ENCODE measurements at places on chromosomes 3 and 15. TPM values are rescaled to one million over a fixed set of nuclear protein-coding genes. Genes with fewer than 3 reads are reported as not detected.
A peak's percentile ranks its signal among the peaks of the same experiment; 100 is the strongest.

DNA sequence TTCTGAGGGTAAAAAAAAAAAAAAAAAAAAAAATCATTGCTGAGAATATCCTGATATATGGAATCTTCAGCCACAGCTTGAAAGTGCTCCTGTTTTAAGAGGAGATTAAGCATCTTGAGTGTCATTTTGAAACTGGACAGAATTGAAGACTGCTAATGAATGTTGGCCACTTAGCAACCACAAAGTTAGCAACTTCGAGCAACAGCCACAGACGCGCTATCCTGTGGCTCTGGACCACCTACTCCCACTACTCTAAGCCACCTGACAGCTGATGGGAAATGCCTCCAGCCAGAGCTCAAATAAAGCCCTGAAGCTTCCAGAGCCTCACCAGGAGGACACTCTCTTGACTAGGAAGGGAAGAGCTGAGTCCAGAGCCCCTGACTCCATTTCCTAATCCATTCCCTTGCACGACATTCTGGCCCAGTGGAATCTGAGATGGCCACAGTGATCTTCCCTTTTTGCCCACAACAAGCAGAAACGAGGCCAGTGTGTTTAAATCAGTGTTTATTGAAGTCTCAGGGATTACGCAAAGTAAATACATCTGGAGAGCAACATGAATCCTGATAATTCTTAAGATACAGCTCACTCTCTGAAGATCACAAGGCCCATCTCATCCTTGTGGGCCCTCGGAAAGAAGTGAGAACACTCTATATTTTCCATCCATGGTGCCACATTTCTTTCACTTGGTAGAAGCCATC lies 58.6 kb downstream of the TMEM212 start:
- H3K27ac ChIP-seq, result no peak overlapping the region
- no peaks in the 10 kb centered on the region for H3K36me3 ChIP-seq
- H3K4me1 ChIP-seq, result peaks cover 4% of the 10 kb centered on the region
- DNase-seq, result no peak
- no peak overlapping the region for H3K4me3 ChIP-seq
- H3K27me3 ChIP-seq, result no peaks in the 10 kb centered on the region

- H3K27me3 ChIP-seq, result no peaks in the 10 kb centered on the region
- DNase-seq, result no peak
- H3K36me3 ChIP-seq, result peaks cover 6% of the 10 kb centered on the region
- no peak overlapping the region for H3K27ac ChIP-seq
- H3K4me1 ChIP-seq, result peaks cover 7% of the 10 kb centered on the region
These were observed 52.1 kb downstream of the TASOR start for GRCh38 chr3:56630966-56631365.

- H3K4me1 ChIP-seq, result no peaks in the 10 kb centered on the region
- peak; percentile 48 for DNase-seq
- H3K4me3 ChIP-seq, result no peak overlapping the region
- H3K27ac ChIP-seq, result no peak overlapping the region
These were observed 134.2 kb upstream of the SATB1 start for GRCh38 chr3:18559331-18559842.

GRCh38 chr15:50127255-50127777 lies 8.3 kb upstream of the ATP8B4 start:
- H3K4me3 ChIP-seq, result no peak overlapping the region
- no peaks in the 10 kb centered on the region for H3K27me3 ChIP-seq
- DNase-seq, result no peak
- no peak overlapping the region for H3K27ac ChIP-seq
- H3K4me1 ChIP-seq, result no peaks in the 10 kb centered on the region

GRCh38 chr15:99331381-99331780 lies 80.1 kb downstream of the LRRC28 start:
- H3K4me1 ChIP-seq, result no peaks in the 10 kb centered on the region
- no peaks in the 10 kb centered on the region for H3K27me3 ChIP-seq
- H3K27ac ChIP-seq, result no peak overlapping the region
- H3K4me3 ChIP-seq, result no peak overlapping the region

DNA sequence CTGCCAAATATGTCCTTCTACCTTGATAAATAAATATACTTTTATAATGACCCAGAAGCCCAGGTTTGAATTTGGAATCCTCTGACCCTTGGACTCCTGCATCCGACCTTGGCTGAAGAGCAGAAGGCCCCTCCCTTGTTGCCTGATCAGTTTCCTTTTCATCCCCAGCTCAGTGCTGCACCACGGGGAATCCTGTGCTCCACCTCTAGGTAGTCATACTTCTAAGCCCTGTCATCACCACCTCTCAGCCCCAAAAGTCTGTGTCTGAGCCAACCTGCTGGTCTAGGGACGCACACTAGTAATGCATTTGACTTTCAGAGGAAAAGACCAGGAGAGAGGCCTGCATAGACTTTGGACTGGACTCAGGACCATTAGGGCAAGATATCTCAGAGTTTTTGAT lies 310.6 kb downstream of the NLGN1 start:
- no peaks in the 10 kb centered on the region for H3K27me3 ChIP-seq
- H3K4me3 ChIP-seq, result no peak overlapping the region
- H3K36me3 ChIP-seq, result no peaks in the 10 kb centered on the region
- no peak overlapping the region for H3K27ac ChIP-seq
- H3K4me1 ChIP-seq, result no peaks in the 10 kb centered on the region

GRCh38 chr15:29538044-29538443 lies 268.4 kb upstream of the NSMCE3 start:
- no peak overlapping the region for H3K4me3 ChIP-seq
- no peak overlapping the region for H3K27ac ChIP-seq
- no peaks in the 10 kb centered on the region for H3K4me1 ChIP-seq
- H3K36me3 ChIP-seq, result no peaks in the 10 kb centered on the region
- peak; percentile 78 for DNase-seq

DNA sequence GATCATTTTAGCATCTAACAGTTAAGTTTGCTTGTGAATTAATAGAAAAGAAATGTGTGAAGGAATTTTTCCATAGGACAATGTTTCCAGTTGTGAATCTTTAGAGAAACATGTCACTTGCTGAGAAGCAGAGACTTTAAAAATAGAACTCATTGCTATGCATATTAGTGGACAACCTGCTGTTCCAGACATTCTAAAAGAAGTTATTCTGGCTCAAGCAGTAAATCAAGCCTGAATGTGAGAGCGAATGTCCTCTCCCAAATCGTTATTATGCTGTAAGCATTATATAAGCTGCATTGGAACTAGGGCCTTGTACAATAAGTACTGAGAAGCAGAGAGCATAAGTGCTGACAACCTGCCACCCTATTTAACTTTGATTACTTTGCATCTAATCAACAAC lies 990.9 kb downstream of the PLOD2 start:
- no peaks in the 10 kb centered on the region for H3K4me1 ChIP-seq
- DNase-seq, result no peak
- H3K27me3 ChIP-seq, result no peaks in the 10 kb centered on the region

DNA sequence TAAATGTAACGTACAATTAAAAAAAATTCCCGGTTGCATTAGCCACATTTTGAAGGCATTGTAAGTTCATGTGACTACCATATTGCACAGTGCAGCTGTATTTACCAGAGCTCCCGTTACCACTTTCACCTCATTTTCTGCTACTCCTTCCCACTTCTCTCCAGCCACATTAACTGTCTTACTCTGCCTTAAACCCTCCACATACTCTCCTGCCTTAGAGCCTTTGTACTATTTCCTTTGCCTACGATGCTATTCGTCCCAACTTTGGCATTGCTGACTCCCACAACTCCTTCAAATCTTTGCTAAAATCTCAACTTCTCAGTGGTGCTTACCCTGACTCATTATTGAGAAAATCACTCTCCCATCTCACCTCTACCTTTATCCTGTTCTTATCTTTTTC lies 115.2 kb downstream of the CADM2 start:
- no peaks in the 10 kb centered on the region for H3K27me3 ChIP-seq
- no peaks in the 10 kb centered on the region for H3K4me1 ChIP-seq

DNA sequence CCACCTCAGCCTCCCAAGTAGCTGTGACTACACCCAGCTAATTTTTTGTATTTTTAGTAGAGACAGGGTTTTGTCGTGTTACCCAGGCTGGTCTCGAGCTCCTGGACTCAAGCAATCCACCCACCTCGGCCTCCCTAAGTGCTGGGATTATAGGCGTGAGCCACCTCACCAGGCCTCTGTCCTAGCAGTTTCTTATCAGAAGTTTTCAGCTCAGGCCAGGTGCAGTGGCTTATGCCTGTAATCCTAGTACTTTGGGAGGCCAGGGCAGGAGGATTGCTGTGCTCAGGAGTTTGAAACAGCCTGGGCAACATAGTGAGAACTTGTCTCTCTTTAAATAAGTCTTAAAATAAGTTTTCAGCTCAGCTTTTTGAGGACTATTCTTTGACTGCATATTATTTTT lies 48.4 kb downstream of the SGO1 start:
- peaks cover 2% of the 10 kb centered on the region for H3K4me1 ChIP-seq
- no peak overlapping the region for H3K4me3 ChIP-seq
- H3K27me3 ChIP-seq, result no peaks in the 10 kb centered on the region
- DNase-seq, result no peak
- H3K27ac ChIP-seq, result no peak overlapping the region

- H3K36me3 ChIP-seq, result peaks cover 9% of the 10 kb centered on the region
- no peak for DNase-seq
- H3K4me3 ChIP-seq, result no peak overlapping the region
- H3K27ac ChIP-seq, result no peak overlapping the region
- peaks cover 11% of the 10 kb centered on the region for H3K4me1 ChIP-seq
These were observed 61.4 kb downstream of the DENND4A start for GRCh38 chr15:65730549-65731172.

DNA sequence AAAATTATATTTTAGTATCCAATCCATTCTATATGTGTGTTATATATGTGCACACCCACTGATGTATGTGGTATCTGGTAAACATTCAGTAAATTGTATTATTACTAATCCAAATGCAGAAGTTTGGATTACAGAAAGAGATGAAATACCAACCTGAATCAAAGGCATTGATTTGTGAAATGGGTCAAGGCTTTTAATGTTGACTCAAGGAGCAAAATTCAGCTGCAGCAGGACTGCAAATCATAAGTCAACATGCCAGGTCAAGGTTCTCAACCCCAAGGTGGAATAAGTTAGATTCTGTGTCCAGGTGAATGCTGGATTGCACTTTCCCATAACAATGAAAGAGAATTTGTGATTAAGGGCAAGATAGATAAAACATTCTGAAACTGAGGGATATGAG lies 190.7 kb downstream of the GAP43 start:
- DNase-seq, result no peak
- no peak overlapping the region for H3K27ac ChIP-seq
- no peaks in the 10 kb centered on the region for H3K27me3 ChIP-seq
- H3K4me3 ChIP-seq, result no peak overlapping the region

GRCh38 chr3:78455166-78455565 lies 1312.6 kb downstream of the ROBO1 start:
- no peak overlapping the region for H3K4me3 ChIP-seq
- no peak overlapping the region for H3K27ac ChIP-seq
- H3K36me3 ChIP-seq, result no peaks in the 10 kb centered on the region
- H3K4me1 ChIP-seq, result peaks cover 9% of the 10 kb centered on the region
- H3K27me3 ChIP-seq, result no peaks in the 10 kb centered on the region

GRCh38 chr15:75043509-75044257 lies 20.3 kb downstream of the PPCDC start:
- peak; percentile 98 for DNase-seq
- H3K36me3 ChIP-seq, result no peaks in the 10 kb centered on the region
- H3K27ac ChIP-seq, result peak overlapping the region; percentile 90
- H3K4me3 ChIP-seq, result no peak overlapping the region
- H3K27me3 ChIP-seq, result no peaks in the 10 kb centered on the region

DNA sequence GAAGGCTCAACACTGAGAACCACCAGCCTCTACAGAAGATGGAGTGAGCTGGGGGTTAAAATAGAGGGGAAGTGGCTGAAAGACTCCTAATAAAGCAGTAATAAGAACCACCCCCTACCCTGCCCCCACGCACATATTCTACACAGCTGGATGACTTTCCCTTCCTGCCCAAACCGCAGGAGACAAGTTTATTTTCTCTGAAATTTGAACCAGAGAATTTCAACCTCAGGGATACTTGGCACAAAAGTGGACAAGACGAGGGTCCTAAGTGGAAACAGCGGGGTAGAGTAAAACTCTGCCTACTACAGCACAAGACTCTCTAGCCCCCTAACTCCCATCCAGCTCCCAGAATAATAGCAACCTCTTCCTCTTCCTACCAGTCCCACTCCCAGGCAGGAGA lies 28.4 kb downstream of the USF3 start:
- no peaks in the 10 kb centered on the region for H3K27me3 ChIP-seq
- H3K36me3 ChIP-seq, result peaks cover 2% of the 10 kb centered on the region
- no peak overlapping the region for H3K27ac ChIP-seq
- H3K4me1 ChIP-seq, result no peaks in the 10 kb centered on the region
- DNase-seq, result peak; percentile 24
- H3K4me3 ChIP-seq, result no peak overlapping the region

- H3K4me3 ChIP-seq, result no peak overlapping the region
- no peaks in the 10 kb centered on the region for H3K4me1 ChIP-seq
- DNase-seq, result no peak
- no peak overlapping the region for H3K27ac ChIP-seq
- H3K36me3 ChIP-seq, result no peaks in the 10 kb centered on the region
- no peaks in the 10 kb centered on the region for H3K27me3 ChIP-seq
These were observed 53.5 kb downstream of the TLNRD1 start for GRCh38 chr15:81054236-81054635.

DNA sequence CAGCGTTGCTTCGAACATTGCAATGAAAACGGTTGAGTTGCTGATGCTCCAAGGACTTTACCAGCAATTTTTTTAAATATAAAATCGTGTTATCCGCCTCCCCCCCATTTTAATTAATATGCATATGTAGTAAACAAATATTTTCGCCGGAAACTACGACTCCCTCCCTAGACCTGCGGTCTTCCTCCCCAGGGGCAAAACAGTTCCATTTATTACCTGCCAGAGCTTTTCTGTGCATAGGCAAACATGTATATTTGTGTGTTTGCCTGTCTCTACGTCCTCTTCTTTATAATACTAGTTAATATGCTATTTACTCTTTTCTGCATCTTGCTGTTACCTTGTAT lies 593 bp upstream of the RSL24D1 start:
- H3K4me3 ChIP-seq, result peak overlapping the region; percentile 81
- H3K36me3 ChIP-seq, result no peaks in the 10 kb centered on the region
- H3K27me3 ChIP-seq, result no peaks in the 10 kb centered on the region
- H3K27ac ChIP-seq, result peak overlapping the region; percentile 93
- no peak for DNase-seq
- peaks cover 26% of the 10 kb centered on the region for H3K4me1 ChIP-seq

GRCh38 chr15:67190813-67191212 lies 63.6 kb downstream of the AAGAB start:
- H3K4me3 ChIP-seq, result no peak overlapping the region
- H3K4me1 ChIP-seq, result peaks cover 57% of the 10 kb centered on the region

- peak; percentile 48 for DNase-seq
- H3K27me3 ChIP-seq, result peaks cover 2% of the 10 kb centered on the region
- peak overlapping the region; percentile 60 for H3K4me3 ChIP-seq
These were observed 505 bp upstream of the WNT5A start for GRCh38 chr3:55487381-55488241.

The ISLR gene
- 30.4 TPM for total RNA-seq

The ROPN1 gene
- not detected for total RNA-seq

The PDZRN3 gene
- total RNA-seq, result 36.4 TPM

Data from lung (tissue), 17 donors.